ENCODE measurements at places on chromosomes 7 and 10. TPM values are rescaled to one million over a fixed set of nuclear protein-coding genes. Genes with fewer than 3 reads are reported as not detected.

The NXPH1 gene
- total RNA-seq, result not detected

The NEUROD6 gene
- not detected for total RNA-seq

The CFAP46 gene
- not detected for total RNA-seq

The ABCC2 gene
- 3.3 TPM for total RNA-seq

The NYAP1 gene
- total RNA-seq, result 0.38 TPM

The HTR5A gene
- not detected for total RNA-seq

The SORCS1 gene
- not detected for total RNA-seq

The CPVL gene
- total RNA-seq, result 0.50 TPM

The SCD gene
- total RNA-seq, result 5.4 TPM

The PIK3AP1 gene
- 5.7 TPM for total RNA-seq

The PTF1A gene
- total RNA-seq, result not detected

The RELN gene
- total RNA-seq, result not detected

The ZNF488 gene
- not detected for total RNA-seq

The NAT16 gene
- not detected for total RNA-seq

The KDM7A gene
- total RNA-seq, result 50.7 TPM

The NCF1 gene
- total RNA-seq, result 4.2 TPM

The VPS37D gene
- 0.89 TPM for total RNA-seq

The GPNMB gene
- not detected for total RNA-seq

The ADCYAP1R1 gene
- total RNA-seq, result not detected

The JAZF1 gene
- total RNA-seq, result 6.0 TPM

The AKR1C1 gene
- total RNA-seq, result 1.3 TPM

The ELMO1 gene
- 79.4 TPM for total RNA-seq

The PLAC9 gene
- total RNA-seq, result not detected

The CALML5 gene
- not detected for total RNA-seq

The PROSER2 gene
- total RNA-seq, result 4.5 TPM

The WAPL gene
- total RNA-seq, result 35.3 TPM

The ITIH5 gene
- total RNA-seq, result not detected

The PRPS1L1 gene
- total RNA-seq, result not detected

The TMEM270 gene
- total RNA-seq, result not detected

The PIK3CG gene
- 32.5 TPM for total RNA-seq

The GALNT17 gene
- total RNA-seq, result not detected

The UCMA gene
- total RNA-seq, result not detected

The STOX1 gene
- total RNA-seq, result not detected

The SH2D4B gene
- total RNA-seq, result not detected

The INSYN2A gene
- total RNA-seq, result not detected

The TFEC gene
- total RNA-seq, result not detected

The TRIP6 gene
- 3.9 TPM for total RNA-seq

The PAOX gene
- 2.4 TPM for total RNA-seq

The CCNJ gene
- total RNA-seq, result 10.7 TPM

The IFIT1B gene
- not detected for total RNA-seq

The FRMPD2 gene
- not detected for total RNA-seq

The LLCFC1 gene
- total RNA-seq, result not detected

The MKX gene
- not detected for total RNA-seq

The MARVELD1 gene
- total RNA-seq, result 0.30 TPM

The ACSL5 gene
- total RNA-seq, result 11.6 TPM

The HOXA7 gene
- not detected for total RNA-seq

The PAPOLB gene
- total RNA-seq, result not detected

The IL6 gene
- total RNA-seq, result not detected

The SYNPO2L gene
- total RNA-seq, result not detected

Data from CD8-positive, alpha-beta T cell (primary cell).